ENCODE measurements at places on chromosomes 6 and 20. TPM values are rescaled to one million over a fixed set of nuclear protein-coding genes. Genes with fewer than 3 reads are reported as not detected.

Gene SEL1L2
- not detected for total RNA-seq

Gene TBXT
- total RNA-seq, result not detected

Gene THBD
- 28.2 TPM for total RNA-seq

Gene GPX5
- not detected for total RNA-seq

Gene HUS1B
- 3.2 TPM for total RNA-seq

Gene ELMO2
- total RNA-seq, result 63.3 TPM

Gene HDGFL1
- total RNA-seq, result not detected

Gene COL21A1
- total RNA-seq, result 0.80 TPM

Gene SLC22A7
- not detected for total RNA-seq

Gene RPL10A
- 2,549 TPM for total RNA-seq

Gene BNIP5
- not detected for total RNA-seq

Gene SLC22A16
- total RNA-seq, result 2.9 TPM

Gene ARMH2
- total RNA-seq, result not detected

Gene SLC17A1
- total RNA-seq, result not detected

Gene DEFB132
- 0.33 TPM for total RNA-seq

Gene PACRG
- 0.64 TPM for total RNA-seq

Gene WFDC5
- not detected for total RNA-seq

Gene RAET1L
- total RNA-seq, result not detected

Gene PGC
- total RNA-seq, result not detected

Gene REPS1
- total RNA-seq, result 66.5 TPM

Gene OR2B6
- total RNA-seq, result not detected

Gene IL17A
- not detected for total RNA-seq

Gene ERMARD
- total RNA-seq, result 20.6 TPM

Gene MEI4
- total RNA-seq, result not detected

Gene PRICKLE4
- 5.3 TPM for total RNA-seq

Gene PI16
- total RNA-seq, result 2.8 TPM

Gene SLC24A3
- total RNA-seq, result 4.9 TPM

Gene OXT
- total RNA-seq, result not detected

All from breast epithelium (tissue), 4 donors.